ENCODE measurements at places on chromosomes 2 and 18. TPM values are rescaled to one million over a fixed set of nuclear protein-coding genes. Genes with fewer than 3 reads are reported as not detected.

- H3K27ac ChIP-seq: peak overlapping the region; percentile 31
- no peaks in the 10 kb centered on the region for H3K4me1 ChIP-seq
- H3K4me3 ChIP-seq: no peak overlapping the region
- H3K36me3 ChIP-seq: no peaks in the 10 kb centered on the region
Observed at GRCh38 chr2:120133572-120134244, 89.5 kb downstream of the TMEM185B start.

The TUBA3E gene
- total RNA-seq: not detected

The ASB18 gene
- total RNA-seq: not detected

DNA sequence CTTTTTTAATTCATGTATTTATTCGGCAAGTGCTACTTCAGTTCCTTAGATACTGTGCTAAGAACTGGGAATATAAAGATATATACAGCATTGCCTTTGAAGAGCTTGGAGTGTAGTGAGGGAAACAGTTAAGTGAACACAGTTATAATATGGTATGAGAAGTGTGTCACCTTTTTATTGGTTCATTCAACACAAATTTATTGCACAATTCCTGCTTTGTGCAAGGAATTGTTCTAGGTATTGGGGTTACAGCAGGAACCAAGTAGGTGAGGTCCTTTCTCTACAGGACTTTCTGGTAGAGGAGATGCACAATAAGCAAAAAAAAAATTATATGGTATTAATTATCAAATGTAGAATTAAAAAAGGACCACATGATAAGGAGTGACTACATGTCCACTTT, 65.5 kb downstream of the MTX2 start:
- H3K4me3 ChIP-seq: no peak overlapping the region
- DNase-seq: no peak
- no peak overlapping the region for H3K27ac ChIP-seq

GRCh38 chr2:79447463-79447862, 65.4 kb upstream of the CTNNA2 start:
- peaks cover 6% of the 10 kb centered on the region for H3K4me1 ChIP-seq
- H3K27ac ChIP-seq: no peak overlapping the region
- H3K36me3 ChIP-seq: no peaks in the 10 kb centered on the region
- no peak for DNase-seq
- H3K27me3 ChIP-seq: no peaks in the 10 kb centered on the region

DNA sequence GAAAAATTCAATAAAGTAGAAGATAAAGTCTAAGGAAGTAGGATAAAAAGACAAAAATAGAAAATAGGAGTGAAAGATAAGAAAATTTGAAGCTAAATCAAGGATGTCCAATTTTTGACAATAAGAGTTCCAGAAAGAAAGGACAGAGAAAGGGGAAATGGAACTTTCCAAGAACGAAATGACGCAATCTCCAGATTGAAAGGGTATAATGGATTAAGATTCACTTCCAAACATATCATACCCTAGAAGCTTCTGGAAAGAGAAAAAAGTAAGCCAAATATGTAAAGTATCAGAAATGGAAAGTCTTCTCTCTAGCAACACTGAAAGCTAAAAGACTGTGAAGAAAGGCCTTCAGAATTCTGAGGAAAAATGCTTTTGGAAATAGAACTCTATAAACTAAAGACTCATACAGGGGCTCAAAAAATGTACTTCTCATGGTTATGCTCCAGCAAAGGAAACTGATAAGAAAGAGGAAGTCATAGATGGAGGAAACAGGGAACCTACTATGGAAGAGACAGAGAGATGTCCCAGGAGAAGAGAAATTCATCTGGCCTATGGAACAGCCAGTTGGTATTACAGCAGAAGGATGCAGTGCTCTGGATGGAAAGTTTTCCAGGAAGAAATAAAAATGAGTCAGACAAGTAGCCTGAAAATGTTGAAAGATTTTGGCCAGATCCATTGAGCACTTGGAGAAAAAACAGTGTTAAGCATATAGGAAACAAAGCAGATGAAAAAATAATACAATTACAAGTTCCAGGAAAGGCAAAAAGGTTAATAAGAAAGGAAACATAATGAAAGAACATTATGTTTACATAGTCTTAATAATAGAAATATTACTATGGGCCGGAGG, 20.1 kb downstream of the CASP8 start:
- H3K27me3 ChIP-seq: no peaks in the 10 kb centered on the region
- no peak overlapping the region for H3K4me3 ChIP-seq
- no peak overlapping the region for H3K27ac ChIP-seq
- no peaks in the 10 kb centered on the region for H3K4me1 ChIP-seq
- no peak for DNase-seq

GRCh38 chr2:66122516-66122915, 312.4 kb upstream of the MEIS1 start:
- H3K4me1 ChIP-seq: no peaks in the 10 kb centered on the region
- no peaks in the 10 kb centered on the region for H3K27me3 ChIP-seq
- H3K36me3 ChIP-seq: no peaks in the 10 kb centered on the region
- H3K27ac ChIP-seq: no peak overlapping the region
- DNase-seq: no peak
- H3K4me3 ChIP-seq: no peak overlapping the region

GRCh38 chr2:240453461-240454105, 18.1 kb downstream of the GPC1 start:
- H3K36me3 ChIP-seq: no peaks in the 10 kb centered on the region
- H3K4me1 ChIP-seq: peaks cover 29% of the 10 kb centered on the region
- H3K27ac ChIP-seq: no peak overlapping the region
- H3K4me3 ChIP-seq: peak overlapping the region; percentile 27

The DOK6 gene
- total RNA-seq: 0.50 TPM

DNA sequence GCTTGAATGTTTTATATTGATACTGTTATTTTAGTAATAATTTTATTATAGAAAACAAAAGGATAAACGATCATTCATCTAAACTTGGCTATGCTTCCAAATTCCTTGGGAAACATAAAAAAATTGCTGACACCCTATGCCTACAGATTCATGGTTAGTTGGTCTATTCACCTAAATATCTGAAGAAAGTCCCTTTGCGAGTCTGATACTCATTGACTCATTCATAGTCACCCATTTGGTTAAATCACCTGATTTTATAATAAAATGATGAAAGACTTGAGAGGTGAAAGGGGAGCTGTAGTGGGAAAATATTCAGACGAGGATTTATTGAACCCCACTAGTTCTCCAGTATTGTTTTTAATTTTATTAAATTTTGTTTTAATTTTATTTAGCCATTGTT, 112.0 kb downstream of the PTPN4 start:
- H3K4me1 ChIP-seq: no peaks in the 10 kb centered on the region
- H3K4me3 ChIP-seq: no peak overlapping the region
- H3K27me3 ChIP-seq: no peaks in the 10 kb centered on the region
- H3K36me3 ChIP-seq: no peaks in the 10 kb centered on the region
- no peak for DNase-seq

The EN1 gene
- not detected for total RNA-seq

DNA sequence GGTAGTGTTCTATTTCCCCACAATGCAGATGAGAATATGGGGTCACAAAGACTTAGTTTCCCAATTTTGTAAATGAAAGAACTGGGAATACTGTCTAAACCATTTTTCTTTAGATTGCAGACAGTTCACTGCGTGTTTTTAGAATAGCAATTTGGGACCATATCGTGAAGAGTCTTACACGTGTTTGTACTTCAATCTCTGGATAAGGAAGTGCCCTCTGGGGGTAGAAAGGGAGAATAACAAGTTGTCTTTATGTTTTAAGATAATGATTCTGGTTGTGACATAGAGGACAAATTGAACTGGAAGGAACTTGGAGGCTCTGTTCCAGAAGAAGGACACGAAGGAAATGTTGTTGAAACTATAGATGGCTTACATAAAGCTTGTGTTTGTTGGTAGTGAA, 457.7 kb downstream of the CBLN2 start:
- no peak overlapping the region for H3K27ac ChIP-seq
- no peaks in the 10 kb centered on the region for H3K36me3 ChIP-seq
- no peaks in the 10 kb centered on the region for H3K4me1 ChIP-seq
- no peak overlapping the region for H3K4me3 ChIP-seq

The SOWAHC gene
- 17.8 TPM for total RNA-seq

The TCF7L1 gene
- total RNA-seq: 110 TPM

DNA sequence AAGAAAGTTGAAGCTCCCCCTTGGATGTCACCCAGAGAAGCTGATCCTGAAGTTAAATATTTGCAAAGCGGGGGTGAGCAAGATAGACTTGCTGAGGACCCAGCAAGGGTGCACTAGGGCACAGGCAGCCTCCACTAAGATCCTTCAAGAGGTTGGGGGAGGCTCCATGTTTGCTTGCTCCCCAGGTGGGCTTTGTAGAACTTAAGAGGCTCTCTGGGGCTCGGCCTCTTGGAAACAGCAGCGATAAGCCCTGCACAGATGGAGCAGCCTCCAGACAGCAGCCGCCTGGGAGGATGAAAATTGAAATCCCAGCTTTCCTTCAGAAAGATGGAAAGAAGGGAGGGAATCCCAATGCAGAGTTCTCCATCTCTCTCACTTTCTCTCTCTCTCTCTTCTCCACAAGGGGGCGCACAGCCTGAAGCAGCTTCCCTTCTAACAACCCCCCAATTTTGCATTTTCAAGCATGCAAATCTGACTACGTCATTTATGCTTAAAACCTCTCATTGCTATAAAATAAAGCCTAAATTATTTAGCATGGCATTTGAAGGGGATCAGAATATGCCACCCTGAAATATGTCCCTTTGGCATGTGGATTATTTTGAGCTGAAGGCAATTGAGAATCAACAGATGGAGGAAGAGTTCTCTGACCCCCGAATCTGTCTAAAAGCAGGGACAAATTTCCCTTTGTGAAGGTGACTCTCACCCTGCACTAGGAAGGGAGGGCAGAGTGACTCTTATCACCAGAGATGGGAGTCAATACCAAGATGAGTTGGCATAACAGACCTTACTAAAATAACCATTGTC, 185.7 kb upstream of the KLHL29 start:
- H3K27ac ChIP-seq: no peak overlapping the region
- no peak for DNase-seq
- H3K4me1 ChIP-seq: no peaks in the 10 kb centered on the region
- no peak overlapping the region for H3K4me3 ChIP-seq

GRCh38 chr2:137847443-137847842, 116.8 kb upstream of the HNMT start:
- no peak for DNase-seq
- peaks cover 2% of the 10 kb centered on the region for H3K4me1 ChIP-seq

DNA sequence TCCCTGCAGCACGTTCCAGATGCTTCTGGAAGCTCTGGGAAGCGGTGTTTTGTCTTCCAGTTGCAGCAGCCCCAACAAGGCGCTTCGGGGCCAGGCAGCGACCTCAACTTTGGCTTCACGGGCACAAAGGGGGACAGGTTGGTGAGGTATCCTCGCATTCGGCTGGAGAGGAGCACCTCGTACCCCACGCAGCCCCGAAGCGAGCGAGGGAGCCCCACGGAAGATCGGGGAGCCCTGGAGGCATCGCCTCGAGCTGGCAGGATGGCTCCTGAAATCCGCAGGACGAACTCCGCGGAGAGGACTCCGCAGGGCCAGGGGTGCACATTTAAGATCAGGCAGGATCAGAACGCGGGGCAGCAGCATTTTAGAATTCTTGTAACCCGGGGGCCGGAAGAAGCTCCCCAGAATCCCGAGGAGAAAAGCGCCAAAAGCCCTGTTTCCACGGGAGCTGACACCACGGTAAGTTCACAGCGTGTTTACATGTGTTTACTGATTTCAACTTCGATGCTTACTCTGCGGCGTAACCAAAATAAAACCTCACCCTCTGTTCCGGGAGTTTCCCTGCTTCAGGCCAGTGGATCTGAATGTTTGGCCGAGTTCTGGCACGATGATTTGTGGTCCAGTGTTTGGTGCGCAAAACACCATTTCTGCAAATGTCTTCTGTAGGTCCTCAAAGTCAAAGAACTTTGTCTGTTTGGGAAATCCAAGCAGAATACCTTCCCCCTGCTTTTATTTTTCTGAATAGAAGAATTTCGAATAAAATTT, 212.5 kb downstream of the NEDD4L start:
- no peak for DNase-seq
- H3K27me3 ChIP-seq: no peaks in the 10 kb centered on the region
- no peaks in the 10 kb centered on the region for H3K36me3 ChIP-seq
- H3K27ac ChIP-seq: no peak overlapping the region
- no peak overlapping the region for H3K4me3 ChIP-seq

GRCh38 chr18:44258086-44258485, 422.6 kb upstream of the SETBP1 start:
- H3K4me1 ChIP-seq: no peaks in the 10 kb centered on the region
- no peak overlapping the region for H3K27ac ChIP-seq
- no peak for DNase-seq
- H3K27me3 ChIP-seq: no peaks in the 10 kb centered on the region
- no peaks in the 10 kb centered on the region for H3K36me3 ChIP-seq

The C2orf81 gene
- 3.8 TPM for total RNA-seq

GRCh38 chr2:85163675-85164074, 30.5 kb downstream of the TCF7L1 start:
- H3K27me3 ChIP-seq: no peaks in the 10 kb centered on the region
- no peak overlapping the region for H3K4me3 ChIP-seq
- H3K27ac ChIP-seq: no peak overlapping the region
- DNase-seq: no peak

- H3K27me3 ChIP-seq: no peaks in the 10 kb centered on the region
- no peaks in the 10 kb centered on the region for H3K36me3 ChIP-seq
Observed at GRCh38 chr18:9859232-9859631, 26.5 kb upstream of the TXNDC2 start.

DNA sequence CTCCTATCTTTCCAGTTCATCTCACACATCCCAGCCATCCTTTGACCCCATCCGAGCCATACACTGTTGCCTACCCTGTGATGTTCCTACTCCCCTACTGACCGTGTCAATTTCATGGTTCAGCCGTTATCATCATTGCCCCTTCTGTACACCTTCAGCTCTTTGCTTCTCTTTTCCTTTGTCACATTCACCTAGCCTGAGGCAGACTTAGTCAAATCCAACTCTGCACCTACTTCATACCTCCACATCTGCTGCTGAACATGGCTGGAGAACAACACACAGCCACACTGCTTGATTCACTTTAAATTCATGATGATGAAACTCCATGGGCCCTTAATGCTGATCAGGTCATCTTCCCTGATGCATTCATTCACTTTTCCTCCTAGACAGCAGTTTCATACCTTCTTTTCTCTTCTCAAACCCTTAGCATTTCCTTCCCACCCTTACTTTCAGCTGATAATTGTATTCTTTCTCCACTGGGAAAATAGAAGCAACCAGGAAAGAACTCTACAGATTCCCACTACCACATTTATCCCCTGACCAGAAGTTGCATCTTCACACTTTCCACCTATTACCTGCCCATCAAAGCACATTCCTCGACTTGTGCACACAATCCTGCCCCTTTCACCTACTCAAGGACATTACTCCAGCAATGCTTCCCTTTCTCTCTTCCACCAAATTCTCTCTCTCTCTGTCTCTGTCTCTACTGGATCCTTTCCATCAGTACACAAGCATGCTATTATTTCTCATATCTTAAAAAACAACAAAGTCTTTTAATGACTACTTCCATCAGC, 59.6 kb downstream of the PKDCC start:
- no peaks in the 10 kb centered on the region for H3K36me3 ChIP-seq
- H3K27ac ChIP-seq: no peak overlapping the region
- H3K27me3 ChIP-seq: no peaks in the 10 kb centered on the region
- DNase-seq: no peak
- peaks cover 8% of the 10 kb centered on the region for H3K4me1 ChIP-seq
- H3K4me3 ChIP-seq: no peak overlapping the region

DNA sequence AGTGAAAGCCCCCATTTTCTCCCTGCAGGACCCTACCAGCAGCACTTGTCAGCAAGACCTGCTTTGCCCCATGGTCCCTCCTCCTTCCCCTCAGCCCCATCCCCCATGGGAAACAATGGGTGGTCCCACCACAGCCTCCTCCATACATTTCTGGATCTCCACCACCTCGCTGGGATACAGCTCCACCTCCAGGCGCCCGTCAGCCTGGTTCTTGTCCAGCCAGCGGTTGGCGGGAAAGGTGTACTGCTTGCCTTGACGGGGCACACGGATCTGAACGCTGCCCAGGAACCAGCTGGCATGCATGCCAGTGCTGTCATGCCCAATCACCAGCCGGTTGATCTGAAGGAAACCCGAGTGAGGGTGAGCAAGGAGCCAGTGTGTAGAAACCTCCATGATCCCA, 90.9 kb downstream of the LOXHD1 start:
- no peaks in the 10 kb centered on the region for H3K36me3 ChIP-seq
- H3K27ac ChIP-seq: no peak overlapping the region

The SLC4A5 gene
- total RNA-seq: 0.86 TPM

Measured in H1 (cell line).